Activated naive CD8-positive, alpha-beta T cell treated with anti-CD3 and anti-CD28 coated beads, Interleukin-2, amount 50 U/mL, for 24 hours (primary cell): ENCODE measurements at places on chromosomes 5 and 9.

DNA sequence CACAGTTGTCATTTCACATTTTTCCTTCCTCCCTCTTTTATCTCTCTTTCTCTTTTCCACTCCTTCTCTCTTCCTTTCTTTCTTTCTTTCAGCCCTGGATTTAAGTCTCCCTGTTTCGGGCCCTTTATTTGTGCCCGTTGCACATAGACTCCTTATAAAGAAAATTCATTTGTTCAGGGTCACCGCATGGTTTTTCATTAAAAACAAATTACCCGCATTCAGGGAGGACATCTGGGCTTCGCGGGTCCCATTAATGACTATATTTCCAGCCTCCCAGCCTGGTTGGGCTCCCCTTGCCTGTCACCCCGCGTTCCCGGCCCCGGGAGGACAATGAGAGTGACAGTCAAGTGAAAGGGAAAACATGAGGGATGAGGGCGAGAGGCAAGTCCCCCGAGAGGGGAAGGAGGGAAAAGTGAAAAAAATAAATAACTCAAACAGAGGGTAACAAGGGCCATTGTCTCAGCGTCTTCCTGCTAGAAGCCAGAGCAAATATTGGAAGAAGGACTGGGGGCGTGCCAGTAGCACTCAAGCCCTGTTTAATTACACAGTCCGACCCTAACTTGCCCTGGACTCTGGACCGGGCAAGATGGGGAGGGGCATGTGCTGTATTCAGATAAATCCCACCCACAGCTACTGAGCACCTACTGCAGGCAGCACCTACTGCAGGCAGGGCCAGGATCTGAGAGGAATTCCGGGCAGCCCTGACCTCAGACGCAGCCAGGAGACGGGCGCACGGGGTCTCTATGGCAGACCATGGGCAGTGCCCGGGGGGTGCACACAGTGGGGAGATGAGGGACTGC lies 166.2 kb downstream of the PAX5 start:
- no peak for DNase-seq

DNA sequence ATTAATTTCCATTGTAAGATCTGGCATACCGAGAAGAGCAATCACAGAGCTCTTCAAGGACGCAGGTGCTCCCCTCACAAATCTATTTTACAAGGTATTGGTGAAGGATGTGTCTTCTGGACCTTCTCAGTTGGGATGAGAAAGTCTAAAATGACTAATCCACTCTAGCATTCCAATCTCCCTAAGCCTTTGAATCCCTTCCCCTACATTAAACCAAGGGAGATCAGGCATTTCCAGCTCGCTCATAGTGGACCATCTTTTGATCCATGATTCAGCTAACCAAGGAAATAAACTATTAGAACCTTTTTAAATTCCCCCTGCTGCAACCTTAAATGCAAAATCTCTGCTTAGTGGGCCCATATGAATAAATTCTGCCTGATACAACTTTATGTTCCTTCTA lies 95.9 kb upstream of the FBN2 start:
- no peak for DNase-seq

- no peak for DNase-seq
Measured at GRCh38 chr9:79006546-79006945, 565.2 kb upstream of the TLE4 start.

DNA sequence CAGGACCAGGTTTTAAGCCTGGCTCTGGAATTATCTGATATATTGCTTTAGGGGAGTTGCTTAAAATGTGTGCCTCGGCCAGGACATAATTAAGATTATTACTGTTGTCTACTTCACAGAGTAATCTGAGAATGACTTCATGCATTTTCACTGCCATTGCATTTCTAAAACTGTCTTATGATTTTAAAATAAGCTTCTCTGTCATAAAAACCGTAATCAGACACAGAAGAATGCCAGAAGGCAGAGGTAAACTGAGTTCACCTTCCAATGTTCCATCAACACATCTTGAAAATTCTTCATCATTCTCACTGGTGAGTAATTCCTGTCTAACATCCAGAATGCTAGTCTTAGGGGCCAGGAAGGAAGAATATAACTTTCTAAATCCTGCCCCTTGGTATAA lies 47.1 kb downstream of the ISOC1 start:
- no peak for DNase-seq

DNA sequence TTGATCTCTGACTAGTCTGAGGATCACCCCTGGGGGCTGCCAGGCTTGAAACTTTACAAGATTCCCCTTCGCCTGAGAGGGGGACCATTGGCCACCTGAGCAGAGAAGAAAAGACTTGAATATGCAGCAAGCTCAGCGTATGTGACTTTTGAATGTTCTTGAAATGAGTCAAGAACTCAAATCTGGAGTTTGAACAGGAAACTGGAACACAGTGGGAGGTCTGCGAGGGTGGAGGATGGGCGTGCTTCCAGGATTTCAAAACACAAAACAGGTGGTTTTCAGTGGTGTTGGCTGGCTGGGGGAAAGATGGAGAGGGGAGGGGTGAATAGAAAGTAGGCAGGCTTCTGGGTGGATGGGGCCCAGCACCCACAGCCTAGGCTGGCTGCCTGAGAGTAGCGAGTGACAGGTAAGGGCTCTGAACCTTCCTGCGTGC lies 40.6 kb downstream of the TMEM174 start:
- DNase-seq: no peak

DNA sequence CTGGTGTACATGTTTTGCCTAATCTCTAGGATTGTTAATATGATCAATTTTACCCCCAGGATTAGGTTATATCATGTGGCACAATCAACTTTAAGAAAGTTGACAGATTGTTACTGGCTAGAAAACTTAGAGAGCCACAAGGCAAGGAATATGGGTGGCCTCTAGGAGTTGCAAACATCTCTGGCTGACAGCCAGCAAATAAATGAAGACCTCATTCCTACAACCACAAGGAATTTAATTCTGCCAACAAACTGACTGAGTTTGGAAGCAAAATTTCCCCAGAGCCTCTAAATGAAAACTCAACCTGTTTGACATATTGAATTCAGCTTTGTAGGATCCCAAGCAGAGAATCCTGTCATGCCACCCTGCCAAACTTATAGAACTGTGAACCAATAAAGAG lies 196.4 kb upstream of the PTGER4 start:
- DNase-seq: no peak

- DNase-seq: no peak
Measured at GRCh38 chr9:107639426-107639825, 149.9 kb upstream of the KLF4 start.
